Activated CD8-positive, alpha-beta memory T cell treated with anti-CD3 and anti-CD28 coated beads for 1 hour (primary cell): ENCODE measurements at places on chromosomes 11 and 22.

DNA sequence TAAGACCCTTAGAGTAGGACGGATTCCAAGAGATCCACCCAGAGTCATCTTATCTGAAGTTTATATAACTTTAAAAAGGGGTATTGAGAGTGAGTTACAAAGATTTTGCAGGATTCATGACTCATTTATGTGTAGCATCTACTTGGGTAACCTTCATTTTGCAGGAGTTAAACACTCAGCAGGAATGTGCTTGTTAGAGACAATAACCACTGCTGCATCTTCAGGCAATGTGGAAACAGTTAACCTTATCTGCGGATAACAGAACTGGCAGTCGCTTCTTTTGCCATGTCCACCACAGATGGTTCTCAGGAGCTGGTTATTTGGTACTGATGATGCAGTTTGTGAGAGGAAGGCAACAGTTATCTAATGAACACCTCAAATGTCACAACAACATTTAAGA, 417.9 kb upstream of the DDI1 start:
- no peak for DNase-seq

GRCh38 chr11:36507824-36508489, 2.1 kb downstream of the TRAF6 start:
- DNase-seq = no peak

DNA sequence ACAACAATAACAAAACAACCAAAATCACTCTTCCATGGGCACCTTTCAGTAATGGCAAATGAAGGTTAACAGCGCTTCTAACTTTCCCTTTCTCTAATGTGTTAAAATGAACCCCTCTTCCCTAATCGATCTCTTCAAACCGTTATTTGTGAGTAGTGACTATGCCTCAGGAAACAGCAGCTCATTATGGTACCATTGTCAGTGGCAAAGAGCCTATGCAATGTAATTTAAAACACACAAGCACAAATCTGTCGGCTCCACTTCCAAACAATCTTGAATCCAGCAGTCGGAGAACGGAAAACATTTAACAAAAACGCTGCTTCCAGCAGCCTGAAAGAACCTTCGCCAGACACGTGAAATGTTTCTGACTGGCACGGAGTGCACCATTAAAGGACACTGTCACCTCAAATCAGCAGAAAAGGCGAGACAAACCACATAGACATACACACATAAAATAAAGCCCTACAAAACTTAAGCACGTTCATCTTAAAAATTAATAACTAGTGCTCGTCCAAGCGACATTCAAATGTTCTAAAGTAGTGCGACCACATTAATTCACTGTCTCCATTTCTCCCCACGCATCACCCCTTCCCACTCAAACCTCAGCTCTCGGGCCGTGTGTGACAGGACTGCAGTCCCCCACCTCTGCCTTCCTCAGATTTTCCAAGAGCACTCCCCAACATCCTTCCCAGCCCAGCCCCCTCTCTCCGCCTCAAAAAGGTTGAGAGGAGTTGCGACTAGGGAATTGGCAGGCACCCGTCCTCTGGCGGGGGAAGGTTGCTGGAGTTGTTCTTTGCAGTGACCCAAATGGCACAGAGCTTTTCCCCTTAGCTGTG, 748 bp downstream of the RAB30 start:
- DNase-seq = no peak

GRCh38 chr11:134120921-134121526, 52.2 kb downstream of the JAM3 start:
- no peak for DNase-seq

GRCh38 chr22:26601726-26602125, 11.8 kb upstream of the TPST2 start:
- no peak for DNase-seq

- DNase-seq = no peak
These were observed 39.5 kb downstream of the MTMR2 start for GRCh38 chr11:95884376-95884775.

- no peak for DNase-seq
These were observed 143.6 kb downstream of the WNT11 start for GRCh38 chr11:76062733-76063132.

DNA sequence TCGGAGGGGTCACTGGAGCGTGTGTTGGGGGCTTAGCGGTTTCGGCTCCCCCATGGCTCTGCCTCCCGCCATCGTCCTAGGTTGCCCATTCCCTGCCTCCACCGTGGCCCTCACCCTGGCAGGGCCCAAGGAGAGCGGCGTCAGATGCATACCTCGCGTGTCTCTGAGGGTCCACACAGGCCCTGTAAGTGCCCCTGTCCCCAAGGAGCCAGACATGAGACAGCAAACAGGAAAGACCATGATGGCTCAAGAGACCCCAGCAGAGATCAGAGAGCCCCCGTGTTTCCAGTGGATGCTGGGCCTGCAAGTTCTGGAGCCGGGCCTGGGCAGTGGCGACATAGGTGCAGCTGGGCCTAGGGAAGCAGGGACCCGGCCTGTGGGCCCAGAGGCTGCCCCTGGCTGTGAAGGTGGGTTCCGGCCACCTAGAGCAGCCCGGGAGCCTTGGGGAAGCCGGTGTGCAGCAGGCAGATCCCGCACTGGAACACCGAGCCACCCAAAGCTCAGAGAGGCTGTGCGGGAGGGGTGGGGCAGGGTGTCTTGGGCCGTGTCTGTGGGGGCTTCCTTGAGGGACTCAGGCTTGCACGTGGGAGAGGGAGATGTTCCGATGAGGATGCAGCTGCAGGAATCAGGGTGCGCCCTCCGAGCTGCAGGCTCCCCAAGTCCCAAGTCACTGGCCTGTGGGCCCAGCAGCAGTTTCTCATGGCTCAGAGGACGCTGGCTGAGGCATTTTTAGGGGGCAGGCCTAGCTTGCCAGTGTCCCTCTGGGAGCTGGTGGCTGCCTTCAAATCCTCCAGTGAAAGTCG, 126.4 kb downstream of the KCNQ1OT1 start:
- DNase-seq = no peak

GRCh38 chr22:50723991-50724390, 14.0 kb upstream of the ACR start:
- no peak for DNase-seq

- no peak for DNase-seq
These were observed 17.0 kb upstream of the WDR74 start for GRCh38 chr11:62856333-62856895.

DNA sequence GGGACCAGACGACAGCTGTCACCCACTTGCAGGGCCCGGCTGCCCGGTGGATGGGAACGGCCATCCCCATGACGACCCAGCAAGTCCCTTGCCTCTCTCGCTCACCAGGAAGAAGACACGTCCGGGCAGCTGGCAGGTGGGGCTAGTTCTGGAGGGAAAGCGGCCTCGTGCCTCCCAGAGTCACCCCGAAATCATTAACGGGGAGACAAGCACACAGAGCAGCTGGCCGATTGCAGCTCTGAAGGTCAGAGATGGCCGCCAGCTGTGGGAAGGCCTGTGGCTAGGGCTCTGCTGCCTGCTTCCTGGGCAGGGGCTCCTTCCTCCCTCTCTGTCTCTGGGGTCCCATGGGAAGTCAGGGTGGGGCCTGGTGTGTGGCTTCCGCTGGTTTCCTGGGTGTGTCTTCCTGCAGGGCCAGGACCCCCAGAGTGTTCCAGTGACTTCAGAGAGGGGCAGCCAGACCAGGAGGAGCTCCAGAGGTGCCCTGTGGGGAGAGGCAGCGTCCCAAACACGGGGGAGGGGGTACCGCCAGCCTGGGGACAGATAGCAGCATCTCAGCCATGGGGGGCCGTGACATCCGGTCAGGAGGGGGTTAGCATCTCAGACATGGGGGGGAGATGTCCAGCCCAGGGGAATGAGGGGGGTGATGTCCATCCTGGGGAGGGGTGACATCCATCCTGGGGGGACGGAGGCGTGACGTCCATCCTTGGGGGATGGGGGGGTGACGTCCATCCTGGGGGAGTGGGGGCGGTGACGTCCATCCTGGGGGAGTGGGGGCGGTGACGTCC, 114.9 kb downstream of the KCNQ1 start:
- DNase-seq = no peak

DNA sequence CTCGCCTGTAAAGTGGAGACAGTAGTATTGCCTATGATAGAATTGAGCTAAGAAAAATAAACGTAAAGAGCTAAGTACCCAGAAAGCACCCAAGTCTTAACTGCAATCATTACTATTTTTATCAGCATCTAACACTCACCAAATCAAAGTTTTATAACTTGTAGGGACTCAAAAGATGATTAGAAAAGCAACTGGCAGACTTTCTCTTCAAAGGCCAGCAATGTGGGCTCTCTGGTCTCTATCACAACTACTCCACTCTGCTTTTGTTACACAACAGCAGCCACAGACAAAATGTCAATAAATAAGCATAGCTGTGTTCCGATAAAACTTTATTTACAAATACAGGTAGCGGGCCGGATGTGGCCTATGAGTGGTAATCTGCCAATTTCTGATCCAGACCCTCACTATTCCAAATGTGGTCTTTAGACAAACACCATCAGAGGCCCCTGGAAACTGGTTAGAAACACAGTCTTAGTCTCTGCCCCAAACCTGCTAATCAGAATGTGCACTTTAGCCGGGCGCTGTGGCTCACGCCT, 8.2 kb downstream of the TPST2 start:
- no peak for DNase-seq

DNA sequence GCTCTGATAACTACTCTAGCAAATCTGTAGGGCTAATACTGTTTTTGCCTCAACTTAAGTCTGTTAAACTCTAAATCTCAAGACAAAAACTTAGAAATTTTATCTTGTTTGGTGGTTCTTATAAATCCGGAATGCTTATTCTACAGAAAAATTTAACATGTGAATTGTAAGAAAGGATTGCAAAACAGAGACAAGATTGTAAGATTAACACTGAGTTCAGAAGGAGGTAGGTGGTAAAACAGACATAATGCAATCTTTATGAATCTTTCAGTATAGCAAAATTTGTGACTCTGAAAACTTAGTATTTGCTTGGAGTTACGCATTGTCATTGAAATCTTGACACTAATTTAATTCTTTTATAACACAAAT, 263.9 kb downstream of the SBF2 start:
- no peak for DNase-seq

DNA sequence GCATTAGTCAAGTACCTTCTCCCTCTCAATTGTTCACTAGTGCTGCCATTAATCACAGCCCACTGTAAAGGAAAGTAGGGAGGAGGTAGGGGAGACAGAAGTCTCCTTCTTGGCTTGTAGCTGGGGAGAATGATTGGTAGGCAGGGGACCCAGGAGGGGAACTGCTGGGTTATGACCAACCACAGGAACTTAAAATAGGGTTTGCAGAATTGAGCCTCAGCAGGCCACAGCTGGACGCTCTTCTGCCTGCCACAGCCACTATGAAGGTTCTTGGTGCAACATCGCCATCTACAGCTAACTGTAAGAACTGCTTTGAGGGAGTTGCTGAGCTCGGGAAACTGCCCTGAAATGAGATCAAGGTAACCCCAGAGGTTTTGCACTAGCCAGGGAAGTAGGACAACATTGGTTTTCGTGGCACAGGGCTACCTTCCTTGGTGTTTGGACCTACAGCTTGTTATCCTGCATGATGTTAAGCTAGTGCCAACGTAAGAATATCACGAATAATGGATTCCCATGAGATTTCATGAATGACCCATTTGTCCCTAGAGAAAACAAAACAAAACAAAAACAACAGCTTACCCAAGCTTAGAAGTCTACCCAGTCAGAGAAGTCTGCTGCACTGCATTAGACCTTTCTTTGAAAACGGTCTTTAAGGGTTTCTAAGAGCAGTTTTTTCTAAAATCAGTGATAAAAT, 787.1 kb upstream of the API5 start:
- DNase-seq = no peak

DNA sequence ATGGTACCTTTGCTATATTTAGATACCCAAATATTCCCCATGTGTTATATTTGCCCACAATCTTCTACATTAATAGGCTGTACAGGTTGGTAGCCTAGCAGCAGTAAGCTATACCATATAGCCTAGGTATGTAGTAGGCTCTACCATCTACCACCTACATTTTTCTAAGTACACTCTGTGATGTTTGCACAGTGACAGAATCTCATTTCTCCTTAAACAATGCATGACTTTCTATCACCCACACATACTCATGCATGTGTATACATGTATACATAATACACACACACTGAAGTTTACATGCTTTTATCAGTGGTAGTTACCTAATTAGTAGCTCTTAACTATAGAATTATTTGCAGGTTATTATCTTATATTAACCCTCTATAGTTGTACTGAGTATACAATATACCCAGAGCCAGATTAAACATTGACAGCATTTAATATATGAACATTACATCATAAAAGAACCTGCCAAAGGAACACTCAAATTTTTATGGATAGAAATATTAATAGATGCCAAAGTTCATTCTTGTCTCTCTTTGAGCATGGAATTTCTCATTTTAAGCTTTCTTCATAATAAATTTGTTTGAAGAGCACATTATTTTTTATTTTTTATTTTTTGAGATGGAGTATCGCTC, 51.4 kb downstream of the ELP4 start:
- DNase-seq = no peak

DNA sequence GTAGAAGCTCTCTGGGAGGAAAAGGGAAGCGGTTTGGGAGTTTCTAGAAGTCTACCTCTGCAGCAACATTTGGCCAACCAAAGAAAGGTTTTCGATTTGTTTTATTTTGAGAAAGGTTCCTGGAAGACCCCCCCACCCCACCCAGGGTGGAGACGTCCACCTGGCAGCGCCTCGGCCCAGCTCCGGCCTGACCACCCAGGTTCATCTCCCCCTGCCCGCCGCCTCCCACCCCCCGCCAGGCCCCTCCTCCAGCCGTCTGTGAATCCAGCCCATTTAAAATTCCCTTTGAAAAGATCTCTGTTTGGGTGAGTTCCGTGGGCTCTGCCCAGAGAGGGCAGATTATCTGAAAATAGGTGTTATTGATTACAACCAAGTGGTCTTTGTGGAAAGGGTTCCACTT, 43.3 kb downstream of the KCNJ1 start:
- DNase-seq = no peak

DNA sequence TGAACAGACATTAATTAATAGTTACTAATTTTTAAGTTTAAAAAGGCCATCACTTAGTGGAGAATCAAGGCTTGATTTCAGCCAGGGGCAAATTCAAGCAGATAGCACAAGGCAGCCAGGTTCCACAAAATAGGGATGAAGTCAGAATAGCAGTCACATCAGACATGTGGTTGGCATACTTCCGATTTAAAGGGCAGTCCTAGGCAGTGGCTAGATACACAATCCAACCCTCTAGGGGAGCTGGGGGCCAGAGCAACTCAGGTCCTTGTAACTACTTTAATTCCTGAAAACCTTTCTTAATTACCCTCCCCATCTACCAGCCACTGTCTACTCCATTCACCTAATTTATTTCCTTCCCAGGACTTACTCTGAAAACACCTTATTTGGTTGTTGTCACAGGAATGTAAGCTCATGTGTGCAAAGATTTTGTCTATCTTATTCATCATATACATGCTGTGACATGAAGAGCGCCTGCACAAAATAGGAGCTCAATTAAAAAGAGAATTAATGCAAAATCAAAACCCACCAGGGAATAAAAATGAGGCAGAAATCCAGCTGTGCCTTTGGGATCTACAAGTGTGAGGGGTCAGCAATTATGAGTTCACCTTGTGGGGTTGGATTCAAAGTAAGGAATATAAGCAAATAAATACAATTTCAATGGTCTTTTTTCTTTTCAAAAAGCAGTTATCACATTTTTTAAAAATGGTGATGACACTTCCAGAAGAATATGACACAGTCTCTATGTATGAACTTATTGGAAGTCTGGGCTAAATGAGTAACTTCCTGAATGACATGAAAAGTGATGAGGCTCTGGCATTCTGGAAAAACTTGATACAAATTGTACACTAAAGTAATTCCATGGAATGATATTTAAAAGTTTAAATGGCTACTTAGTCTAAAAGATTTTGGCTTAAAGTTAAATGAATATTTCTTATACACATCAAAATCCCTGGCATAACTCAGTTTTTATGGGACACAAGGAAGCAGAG, 53.8 kb downstream of the COPB1 start:
- no peak for DNase-seq
